ENCODE measurements at places on chromosomes 12 and 14.
A peak's percentile ranks its signal among the peaks of the same experiment; 100 is the strongest.

DNA sequence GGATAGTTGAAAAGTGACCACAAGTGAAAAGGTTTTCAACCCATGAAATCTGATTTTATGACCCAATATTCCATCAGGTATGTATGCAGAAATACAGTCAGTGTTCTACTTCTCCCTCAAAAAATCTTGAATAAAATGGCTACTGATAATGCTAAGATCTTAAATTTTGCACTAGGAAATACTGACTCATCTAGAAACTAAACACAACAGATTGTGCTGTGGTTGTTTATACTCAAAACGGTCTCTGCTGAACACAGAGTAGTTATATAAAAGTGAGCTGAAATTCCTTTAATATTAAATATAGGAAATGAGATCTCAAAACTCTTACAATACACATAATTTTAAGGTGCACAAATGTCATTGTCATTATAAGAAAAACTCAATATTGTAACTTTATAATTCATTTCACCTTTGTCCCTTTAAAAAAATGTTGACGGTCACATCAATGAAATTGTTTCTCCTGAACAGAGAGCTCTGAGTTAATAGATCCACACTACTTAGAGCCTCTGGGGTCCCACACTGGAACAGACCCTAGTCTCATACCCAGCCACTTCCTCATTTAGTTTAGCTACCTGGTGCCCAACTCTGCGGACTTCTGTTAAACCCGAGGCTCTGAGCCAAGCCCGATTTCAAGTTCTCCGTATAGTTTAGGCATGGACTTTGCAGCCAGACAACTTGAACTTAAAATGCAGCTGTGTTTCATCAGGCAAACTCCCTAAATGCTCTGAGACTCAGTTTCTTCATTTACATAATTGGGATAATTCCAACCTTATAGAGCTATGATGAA, 9.3 kb downstream of the COCH start:
- no peak for DNase-seq

GRCh38 chr14:95364481-95365209, 44.9 kb upstream of the CLMN start:
- DNase-seq, result no peak

DNA sequence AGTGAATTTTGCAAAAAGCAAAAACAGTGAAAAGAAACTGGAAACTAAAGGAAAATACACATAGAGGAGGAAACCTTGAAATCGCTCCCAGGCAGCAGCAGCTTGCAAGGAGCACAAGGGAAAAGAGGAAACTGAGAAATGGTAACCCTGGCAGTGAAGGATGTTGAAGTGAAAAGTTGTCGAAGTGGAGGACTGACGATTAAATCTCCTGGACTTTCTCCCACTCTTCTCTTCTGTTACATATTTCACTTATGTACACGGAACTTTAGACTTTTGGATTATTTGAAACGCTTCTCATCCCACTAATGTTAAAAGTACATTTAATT, 388.8 kb upstream of the USP15 start:
- DNase-seq, result no peak

- peak; percentile 72 for DNase-seq
Measured at GRCh38 chr14:104559804-104560585, 19.6 kb upstream of the C14orf180 start.

GRCh38 chr12:100346660-100347059, 10.2 kb upstream of the SLC17A8 start:
- no peak for DNase-seq

GRCh38 chr14:99996951-99997571, 68.2 kb upstream of the EVL start:
- no peak for DNase-seq

DNA sequence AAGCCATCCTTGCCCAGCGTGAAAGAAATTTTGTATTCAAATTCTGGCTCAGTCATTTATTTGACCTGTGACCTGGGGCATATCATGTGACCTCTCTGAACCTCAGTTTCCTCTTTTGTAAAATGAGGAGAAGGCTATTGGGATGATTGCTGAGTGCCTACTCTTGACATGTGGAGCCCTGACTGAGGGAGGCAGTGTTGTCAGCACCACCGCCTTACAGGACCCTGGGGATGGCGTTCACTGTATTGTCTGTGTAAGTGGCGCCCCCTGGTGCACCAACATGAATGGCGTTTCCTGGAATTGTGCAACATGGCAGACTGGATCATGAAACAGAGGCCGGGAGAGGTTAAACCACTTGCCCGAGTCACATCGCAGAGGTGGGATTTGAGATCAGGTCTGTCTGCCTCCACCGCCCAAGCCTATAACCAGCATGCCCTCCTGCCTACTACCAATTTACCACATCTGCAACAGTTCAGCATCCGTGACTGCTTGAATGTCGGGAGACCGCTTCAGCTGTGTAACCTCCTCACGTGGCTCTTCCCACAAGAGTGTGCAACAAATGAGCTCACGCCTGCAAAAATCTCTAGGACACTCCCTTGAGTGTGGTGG, 20.1 kb upstream of the CCDC63 start:
- peak; percentile 94 for DNase-seq
